ENCODE measurements at places on chromosomes 5 and 9.

DNA sequence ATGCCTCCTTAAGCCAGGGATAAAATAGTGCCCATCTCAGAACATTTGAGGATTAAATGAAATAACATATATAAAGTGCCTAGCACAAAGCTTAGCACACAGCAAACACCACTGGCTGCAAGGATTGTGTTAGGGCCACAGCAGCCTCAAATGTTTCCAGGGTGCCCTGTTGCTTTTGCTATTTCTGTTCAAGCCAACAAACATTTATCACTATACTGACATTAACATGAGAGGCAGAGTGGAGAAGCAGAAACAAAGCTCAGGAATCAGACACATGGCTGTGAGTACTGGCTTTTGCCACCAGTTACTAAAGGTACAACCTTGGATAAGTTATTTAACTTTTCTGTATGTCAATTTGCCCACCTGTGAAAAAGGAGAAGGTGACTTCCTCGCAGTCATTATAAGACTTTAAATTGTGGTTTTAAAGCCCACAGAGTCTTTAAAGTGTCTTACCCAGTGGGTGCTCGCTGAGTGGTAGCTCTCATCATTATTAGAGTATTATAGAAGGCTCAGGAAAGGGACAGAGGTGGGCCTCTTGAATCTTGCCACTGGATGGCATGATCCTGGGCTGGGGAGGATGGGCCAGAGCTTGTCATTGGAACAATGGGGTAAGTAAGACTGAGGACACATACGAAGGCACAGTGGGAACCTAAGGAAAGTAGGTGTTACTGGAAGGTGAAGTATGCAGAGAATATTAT, 98.2 kb downstream of the MARCHF3 start:
- no peak for DNase-seq

DNA sequence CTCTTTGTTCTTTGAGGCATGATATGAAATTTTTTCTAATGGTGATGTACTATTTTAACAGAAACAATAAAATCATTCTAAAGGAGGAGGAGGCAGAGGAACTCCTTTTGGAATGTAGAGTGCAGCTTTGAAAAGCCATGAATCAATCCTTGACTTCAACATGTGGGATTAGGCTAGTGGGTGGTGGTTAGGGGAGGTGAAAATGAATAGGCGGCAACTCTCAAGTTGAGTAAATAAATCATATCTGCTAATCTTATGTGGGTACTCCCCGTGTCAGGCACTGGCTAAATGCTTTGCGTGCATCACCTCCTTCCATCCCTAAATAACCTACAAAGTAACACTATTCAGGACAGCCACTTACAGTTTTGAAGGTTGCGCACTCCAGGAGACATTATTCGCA, 35.1 kb downstream of the FAM81B start:
- DNase-seq = no peak

DNA sequence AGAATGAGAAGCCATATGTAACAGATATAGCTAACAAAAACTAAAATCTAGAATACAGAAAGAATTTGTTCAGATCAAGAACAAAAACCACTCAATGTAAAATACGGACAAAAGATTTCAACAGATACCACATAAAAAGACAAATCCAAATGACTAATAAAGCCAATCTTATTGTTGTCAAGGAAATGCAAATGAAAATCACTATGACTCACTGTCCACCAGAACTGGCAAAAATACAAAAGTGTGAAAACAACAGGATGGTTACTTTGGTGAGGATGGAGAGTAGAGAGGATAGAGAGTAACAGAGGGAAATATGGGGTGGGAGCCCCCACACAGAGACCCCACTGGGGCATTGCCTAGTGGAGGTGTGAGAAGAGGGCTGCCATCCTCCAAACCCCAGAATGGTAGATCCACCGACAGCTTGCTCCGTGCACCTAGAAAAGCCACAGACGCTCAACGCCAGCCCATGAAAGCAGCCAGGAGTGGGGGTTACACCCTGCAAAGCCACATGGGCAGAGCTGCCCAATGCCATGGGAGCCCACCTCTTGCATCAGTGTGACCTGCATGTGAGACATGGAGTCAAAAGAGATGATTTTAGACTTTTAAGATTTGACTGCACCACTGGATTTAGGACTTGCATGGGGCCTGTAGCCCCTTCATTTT, 15.2 kb upstream of the RHOBTB3 start:
- DNase-seq = no peak

DNA sequence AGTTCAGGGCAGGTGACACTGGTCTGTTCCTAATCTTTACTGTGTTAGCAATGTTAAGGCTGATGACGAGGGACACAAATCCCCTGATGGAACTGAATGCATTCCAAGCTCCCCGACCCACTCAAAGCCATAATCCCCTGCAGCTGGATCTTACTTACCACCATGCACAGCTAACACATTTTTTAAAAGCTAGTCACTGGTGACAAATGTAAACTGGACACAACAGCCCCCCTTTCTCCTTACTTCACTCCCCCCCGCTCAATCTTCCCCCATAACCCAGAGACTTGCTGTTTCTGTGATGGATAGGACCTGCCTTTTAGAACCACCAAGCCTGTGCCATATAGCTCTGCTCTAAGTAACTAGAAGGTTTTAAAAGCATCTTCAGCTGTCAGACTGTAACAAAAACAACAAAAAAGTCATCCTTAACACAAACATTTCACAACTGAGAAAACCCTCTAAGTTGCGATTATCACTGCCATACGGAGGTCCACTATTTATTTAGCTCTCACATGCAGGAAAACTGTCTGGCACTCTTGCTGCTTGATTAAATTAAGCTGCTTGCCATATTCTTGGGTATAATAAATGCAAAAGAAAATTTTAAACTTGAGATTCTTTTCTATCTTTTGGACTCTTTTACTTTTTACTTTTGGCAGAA, 44.4 kb downstream of the BNC2 start:
- DNase-seq = no peak

GRCh38 chr5:172450861-172451695, 3.2 kb downstream of the SH3PXD2B start:
- peak; percentile 65 for DNase-seq

DNA sequence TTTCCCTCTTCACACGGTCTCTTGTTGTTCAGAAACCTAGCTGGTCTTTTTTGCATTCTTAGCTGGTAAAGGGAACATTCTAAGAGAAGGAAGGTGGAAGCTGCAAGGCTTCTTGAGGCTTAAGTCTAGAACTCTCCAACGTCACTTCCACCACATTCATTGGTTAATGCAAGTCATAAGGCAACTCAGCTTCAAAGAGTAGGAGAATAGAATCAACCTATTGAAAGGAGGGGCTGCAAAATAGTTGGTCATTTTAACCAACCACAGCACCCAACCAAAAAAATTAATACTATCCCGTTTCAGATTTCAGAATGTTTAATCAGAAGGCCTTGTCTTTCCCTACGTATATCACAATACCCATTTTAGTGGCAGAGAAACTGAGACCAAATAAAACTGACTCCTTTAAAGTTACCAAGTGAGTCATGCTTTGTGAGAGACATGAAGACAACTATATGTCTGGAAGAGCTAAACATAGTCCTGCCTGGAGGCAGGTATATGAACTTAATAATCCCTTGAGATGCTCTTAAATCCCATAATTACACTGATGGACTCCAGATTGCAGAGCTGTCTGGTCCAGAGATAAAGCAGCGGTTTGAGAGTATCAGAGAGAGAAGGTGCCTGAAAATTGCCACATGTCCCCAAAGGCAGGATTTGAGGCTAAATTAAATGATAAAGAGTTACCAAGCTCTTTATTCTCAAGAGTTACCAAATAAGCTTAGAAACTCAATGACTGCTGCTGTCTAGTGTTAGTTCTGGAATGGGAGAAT, 14.4 kb downstream of the DOCK8 start:
- no peak for DNase-seq

- DNase-seq = no peak
Observed at GRCh38 chr9:119322184-119322583, 47.1 kb downstream of the BRINP1 start.

- no peak for DNase-seq
Observed at GRCh38 chr9:742104-742503, 99.4 kb upstream of the DMRT1 start.

GRCh38 chr5:150064681-150065220, 21.6 kb downstream of the CSF1R start:
- no peak for DNase-seq

- DNase-seq = peak; percentile 18
Observed at GRCh38 chr5:72951671-72952468, 4.0 kb upstream of the FCHO2 start.

GRCh38 chr9:133786371-133786753, 48.2 kb upstream of the SARDH start:
- no peak for DNase-seq

DNA sequence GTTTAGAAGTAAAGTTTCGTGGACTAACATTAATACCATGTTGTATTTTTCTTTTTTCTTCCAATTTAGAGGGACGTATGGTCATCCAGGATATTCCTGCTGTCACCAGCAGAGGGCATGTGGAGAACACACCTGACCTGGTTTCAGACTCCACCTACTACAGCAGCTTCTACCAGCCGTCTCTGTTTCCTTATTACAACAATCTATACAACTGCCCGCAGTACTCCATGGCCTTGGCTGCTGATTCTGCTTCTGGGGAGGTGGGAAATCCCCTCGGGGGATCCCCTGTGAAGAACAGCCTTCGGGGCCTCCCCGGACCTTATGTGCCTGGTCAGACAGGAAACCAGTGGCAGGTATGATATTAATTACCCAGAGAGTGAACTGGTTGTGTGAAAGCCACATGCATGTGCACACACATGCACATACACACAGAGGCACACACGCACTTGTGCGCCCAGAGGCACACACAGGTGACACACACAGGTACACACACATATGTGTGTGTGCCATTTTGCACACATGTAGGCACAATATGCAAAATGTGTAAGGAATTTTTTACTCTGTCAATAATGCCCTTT, 52.4 kb downstream of the DMRT1 start:
- DNase-seq = peak; percentile 70

GRCh38 chr5:14491015-14491915, 90.3 kb upstream of the OTULINL start:
- no peak for DNase-seq

DNA sequence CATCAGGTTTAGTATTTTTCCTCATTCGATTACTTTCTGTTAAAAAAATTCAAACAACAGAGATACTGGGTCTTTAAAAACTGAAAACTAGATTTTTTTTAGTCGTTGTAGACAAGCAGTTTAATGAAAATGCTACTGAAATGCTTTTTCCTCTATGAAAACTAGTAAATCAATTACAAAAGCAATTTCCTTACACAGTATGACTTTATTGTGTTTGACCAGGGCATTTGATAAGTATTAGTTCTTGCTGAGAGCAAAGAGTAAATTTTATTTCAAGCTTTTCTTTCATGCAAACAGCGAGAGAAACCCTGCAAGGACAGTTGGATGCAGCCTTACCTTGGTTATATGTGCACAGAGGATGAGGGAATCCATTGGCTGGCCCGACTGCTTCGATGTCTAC, 308.5 kb downstream of the MAT2B start:
- DNase-seq = no peak

GRCh38 chr9:130451509-130452388, 7.0 kb downstream of the ASS1 start:
- DNase-seq = peak; percentile 50

- no peak for DNase-seq
Observed at GRCh38 chr5:170571281-170571731, 67.5 kb downstream of the KCNIP1 start.

- DNase-seq = no peak
Observed at GRCh38 chr9:97475059-97475458, 26.4 kb upstream of the TMOD1 start.

DNA sequence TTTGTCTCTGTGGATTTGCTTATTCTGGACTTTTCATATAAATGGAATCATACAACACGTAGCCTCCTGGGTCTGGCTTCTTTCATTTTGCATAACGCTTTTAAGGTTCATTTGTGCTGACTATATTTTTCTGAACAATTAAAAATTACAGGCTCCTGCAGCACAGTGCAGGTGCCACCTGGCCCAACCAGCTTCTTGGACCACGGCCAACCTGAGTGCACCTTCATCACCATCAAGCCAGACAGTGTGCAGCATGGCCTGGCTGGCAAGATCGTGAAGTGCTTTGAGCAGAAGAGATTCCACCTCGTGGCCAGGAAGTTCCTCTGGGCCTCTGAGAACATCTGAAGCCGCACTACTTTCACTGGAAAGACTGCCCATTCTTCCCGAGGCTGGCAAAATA, 53.5 kb upstream of the COL15A1 start:
- DNase-seq = no peak

- DNase-seq = no peak
Observed at GRCh38 chr9:130390390-130390789, 54.4 kb upstream of the ASS1 start.

DNA sequence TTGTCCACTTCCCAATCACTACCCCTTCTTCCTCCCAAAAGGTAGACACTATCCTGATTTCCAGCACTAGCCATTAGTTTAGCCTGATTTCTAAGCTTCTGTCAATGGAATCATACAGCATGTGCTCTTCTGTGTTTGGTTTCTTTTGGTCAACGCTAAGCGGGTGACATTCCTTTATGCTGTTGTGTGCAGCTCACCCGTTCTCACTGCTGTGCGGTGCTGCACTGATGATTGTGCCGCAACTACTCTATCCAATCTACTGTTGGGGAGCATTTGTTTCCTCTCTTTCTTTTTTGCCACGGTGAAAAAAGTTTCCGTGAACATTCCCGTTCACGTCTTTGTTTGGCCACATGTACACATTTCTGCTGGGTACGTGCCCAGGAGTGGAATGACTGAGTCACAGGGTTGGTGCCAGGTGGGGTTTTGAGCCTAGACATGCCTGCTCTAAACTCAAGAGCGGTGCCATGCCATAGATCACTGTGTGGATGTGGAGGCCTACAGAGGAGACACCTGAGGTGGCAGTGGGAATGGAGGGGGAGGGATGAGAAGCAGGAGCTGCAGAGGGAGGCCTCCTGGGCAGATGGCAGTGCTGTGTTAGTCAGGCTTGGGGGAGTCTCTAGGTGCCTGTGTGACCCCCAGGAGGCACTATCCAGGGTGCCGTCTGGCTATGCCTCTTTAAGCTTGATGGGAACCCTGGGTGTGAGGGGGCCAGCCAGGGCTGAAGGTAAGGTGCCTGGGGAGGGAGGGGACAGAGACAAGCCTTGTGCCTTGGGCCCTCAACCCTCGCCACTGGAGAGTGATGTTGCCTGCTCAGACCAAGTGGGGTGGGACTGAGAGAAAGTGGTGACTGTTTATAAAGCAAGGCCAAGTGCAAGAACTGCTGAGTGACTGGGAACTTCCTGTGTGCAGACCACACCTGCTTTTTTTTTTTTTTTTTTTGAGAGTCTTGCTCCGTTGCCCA, 11.4 kb upstream of the ANKRD33B start:
- DNase-seq = no peak

- no peak for DNase-seq
Observed at GRCh38 chr5:84779186-84779585, 394.5 kb upstream of the EDIL3 start.

- no peak for DNase-seq
Observed at GRCh38 chr9:130780415-130780814, 54.6 kb upstream of the ABL1 start.

DNA sequence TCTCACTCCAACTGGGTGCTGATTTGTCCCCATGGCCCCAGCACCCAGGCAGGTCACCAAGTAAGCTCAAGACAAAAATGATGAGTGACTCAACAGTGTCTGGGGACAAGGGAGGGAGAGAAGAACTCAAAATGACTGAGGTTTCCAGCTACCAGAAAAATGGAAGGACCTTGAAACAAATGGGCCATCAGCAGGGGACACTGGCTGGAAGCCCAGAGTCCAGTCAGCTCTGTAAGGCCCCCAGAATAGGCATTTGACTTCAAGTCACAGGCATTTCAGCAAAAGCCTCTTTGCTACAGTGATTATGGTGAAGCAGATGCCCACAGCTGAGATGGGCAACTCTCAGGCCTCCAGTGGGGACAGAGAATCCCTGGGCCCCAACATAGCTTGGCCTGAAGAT, 139.0 kb upstream of the GABRP start:
- DNase-seq = no peak

GRCh38 chr5:15499528-15500324, at the start of gene FBXL7:
TSS of gene FBXL7 (plus strand) at chr5:15500180.
- DNase-seq = peak; percentile 82
